Stimulated activated CD4-positive, alpha-beta T cell treated with anti-CD3 and anti-CD28 coated beads, Interleukin-1b, Interleukin-23, amount 100 ng/mL, for 4 hours (primary cell): ENCODE measurements at places on chromosomes 1 and 21.

GRCh38 chr1:231036416-231036815 is 3.6 kb downstream of the FAM89A start:
- no peak for DNase-seq

DNA sequence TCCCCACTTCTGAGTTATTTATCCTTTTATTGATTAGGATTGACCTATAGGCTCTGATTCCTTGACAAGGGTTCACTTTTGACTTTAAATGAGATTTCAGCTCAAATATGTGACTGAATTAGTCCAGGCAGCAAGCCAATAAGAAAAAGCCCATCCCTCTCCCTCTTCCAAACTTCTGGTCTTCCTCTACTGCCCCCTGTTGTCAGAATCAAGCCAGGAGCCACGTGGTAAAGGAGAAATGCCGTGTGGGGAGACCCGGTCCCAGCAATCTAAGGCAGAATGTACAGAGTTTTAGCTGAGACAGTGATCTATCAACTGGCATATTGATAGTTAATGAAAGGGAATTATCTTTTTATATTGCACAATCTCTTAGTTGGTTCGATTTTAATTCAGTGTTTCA is 5.2 kb downstream of the ADAMTS5 start:
- no peak for DNase-seq

- DNase-seq, result no peak
Observed at GRCh38 chr1:110888049-110888448, 15.1 kb downstream of the CD53 start.

DNA sequence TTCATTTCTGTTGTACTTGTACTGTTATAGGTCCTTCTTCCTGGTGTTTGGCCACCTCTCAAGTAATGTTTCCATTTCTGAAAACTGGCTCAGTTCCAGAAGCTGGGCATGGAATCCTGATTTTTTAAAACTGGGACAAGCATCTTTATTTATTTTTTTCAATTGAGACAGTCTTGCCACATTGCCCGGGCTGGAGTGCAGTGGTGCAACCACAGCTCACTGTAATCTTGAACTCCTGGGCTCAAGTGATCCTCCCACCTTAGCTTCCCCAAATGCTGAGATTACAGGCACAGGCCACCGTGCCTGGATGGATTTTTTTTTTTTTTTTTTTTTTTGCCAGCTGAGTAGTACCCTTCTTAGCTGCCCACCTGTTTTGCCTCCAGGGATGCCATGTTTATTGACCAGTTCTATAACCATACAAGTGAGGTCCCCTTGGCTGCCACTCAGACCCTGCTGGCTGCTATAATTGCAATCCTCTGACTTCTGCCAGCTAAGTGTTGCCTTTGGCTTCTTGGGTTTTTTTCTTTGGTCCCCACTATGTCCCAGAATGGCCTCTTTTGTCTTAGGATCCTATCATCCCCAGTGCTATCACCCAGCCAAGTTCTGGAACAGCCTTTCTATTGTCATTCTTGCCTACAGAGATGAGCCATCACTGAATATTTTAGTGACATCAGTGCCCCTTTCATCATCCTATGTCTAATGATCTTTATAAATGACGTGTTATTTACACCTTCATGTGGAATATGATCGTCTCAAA is 3.9 kb upstream of the DIP2A start:
- no peak for DNase-seq

DNA sequence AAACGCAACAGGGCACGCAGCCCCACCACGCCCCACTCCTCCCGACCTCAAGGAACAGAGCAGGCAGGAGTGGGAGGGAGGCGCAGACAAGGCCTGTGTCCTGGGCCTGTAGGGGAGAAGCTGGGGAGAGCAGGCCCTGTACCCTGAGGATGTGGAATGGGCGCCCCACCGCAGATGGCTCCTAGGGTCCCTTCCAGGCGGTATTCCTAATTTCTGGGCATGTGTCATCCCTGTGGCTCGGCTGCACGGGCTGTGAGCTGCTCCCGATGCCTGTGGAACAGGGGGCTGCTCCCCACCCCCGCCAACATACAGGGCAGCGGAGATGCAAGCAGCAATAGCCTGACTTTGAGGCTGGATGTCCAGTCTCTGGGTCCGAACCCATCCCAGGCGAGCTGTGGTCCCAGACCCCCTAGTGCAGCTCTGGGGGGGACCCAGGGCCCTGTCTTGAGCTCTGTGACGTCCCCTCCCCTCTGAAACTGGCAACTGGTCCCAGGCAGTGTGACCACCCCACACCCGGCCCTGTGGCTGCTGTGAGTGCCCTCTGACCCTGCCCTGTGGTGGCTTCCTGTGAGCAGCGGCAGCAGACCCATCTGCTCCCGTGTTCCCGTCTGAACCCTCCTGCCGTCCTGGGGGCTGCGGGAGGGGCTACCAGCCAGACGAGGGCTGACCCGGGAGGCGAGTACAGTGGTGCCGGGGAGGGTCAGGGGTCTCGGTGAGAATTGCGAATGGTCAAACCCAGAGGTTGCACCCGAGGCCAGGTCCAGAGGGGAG is 13.9 kb upstream of the COL6A2 start:
- DNase-seq, result no peak

DNA sequence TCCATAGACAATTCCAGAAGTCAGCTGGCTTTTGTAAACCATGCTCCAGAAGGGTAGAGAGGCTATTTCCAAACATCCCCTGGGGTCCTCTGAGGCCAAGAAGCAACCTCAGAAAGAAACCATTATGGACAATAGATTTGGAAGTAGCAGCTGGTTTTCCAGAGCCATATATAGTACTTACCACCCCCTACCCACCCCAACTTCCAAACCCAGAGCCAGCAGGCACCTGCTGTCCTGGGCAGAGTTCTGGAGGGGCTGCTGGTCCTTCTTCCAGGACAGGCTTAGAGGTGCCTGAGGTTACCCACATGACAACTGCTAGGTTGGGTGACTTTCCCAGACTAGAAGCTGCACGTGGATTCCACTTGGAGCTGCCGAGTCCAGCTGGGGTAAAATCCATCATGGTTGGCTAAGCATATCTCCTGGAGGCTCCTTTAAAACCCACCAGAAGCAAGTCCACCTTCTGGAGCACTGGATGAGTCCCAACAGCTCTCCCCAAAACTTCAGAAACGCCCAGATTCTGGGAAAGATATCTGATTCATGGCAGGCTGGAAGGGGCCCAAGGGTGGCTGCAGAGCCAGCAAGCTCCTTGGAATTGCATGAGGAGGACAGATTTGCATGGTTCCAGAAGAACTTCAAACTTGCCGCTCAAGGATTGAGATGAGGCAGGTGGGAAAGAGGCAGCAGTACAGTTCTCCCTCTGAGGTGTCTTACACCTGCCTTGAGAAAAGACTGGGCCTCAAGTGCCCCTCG is 5.8 kb downstream of the MYCL start:
- no peak for DNase-seq

- no peak for DNase-seq
Observed at GRCh38 chr21:20108976-20109540, 889.2 kb upstream of the NCAM2 start.

DNA sequence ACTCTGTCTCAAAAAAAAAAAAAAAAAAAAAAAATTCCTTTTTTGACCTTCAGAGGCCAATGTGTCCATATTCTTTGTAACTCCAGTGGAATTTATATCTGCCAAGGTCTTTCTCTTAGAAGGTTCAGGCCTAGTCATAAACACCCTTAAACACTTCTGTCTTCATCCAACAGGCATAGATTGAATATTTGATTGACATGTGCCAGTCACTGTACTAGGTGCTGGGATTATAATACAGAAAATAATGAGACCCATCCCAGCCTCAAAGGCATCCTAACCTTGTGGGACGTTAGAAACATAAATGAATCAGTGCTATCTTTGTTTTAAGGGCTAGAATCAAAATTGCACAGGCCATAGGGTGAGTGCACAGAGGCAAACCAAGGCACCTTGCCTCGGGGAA is 62.9 kb upstream of the SERBP1 start:
- DNase-seq, result no peak

- no peak for DNase-seq
Observed at GRCh38 chr1:169107603-169108208, 1.2 kb downstream of the ATP1B1 start.

DNA sequence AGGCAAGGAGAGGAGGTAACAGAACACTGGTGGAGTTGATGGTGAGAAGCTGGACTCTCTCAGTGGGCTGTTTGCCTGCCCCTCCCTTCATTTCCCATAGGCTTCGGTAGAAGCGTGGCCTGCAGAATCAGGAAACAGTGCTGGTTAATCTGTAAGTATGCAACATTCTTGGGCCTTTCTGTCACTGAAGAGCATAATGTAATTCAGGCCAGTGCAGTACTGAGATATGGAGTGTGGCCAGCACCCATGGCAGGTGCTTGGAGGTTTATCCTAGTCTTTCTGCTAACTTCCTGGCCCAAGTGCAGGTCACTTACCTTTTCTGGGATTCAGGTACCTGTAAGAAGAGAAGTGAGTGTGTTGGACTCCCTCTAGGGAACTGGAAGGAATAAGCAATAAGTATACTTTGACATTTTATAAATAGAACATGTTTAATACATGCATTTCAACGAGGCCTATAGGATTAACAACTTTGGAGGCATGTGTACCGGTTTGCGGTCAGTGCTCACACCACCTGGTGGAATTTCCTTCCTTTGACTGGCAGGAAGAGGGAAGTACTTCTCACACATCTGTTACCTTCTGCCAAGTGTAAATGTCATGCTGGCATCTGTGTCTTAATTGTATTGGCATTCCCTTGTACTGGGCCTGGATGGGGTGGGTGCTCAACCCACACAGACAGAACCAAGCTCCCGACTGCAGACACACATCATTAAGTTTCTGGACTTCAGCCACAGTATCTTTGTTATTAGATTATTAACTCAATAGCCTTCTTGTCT is 105.5 kb downstream of the KIF26B start:
- DNase-seq, result no peak

DNA sequence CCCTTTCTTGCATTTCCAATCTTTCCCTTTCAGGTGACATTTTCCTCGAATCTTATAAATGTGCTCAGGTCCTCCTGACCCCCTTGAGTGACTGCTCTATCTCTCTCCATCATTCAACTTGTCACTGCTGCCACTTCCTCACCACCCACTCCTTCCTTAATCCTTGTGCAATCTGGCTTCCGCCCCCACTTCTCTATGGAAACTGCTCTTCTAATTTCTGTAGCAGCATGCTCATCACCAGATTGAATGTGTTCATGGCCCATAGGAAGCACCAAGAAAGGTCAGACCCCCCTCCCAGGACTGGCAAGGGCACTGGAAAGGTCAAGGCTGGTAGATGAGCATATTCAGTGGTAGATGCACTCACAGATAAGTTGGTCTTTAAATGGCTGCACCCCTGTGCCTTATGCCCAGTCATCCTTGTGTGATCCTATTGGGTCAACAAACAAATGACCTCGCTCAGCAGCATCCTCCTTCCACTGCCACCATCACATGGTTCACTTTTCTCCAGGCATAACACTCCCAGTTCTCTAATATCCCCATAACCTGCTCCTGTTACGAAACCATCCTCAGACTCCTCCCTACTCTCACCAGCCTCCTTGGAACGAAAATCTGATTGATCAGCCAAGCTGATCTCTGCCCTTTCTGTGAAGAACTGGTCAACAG is 288.5 kb upstream of the POU3F1 start:
- no peak for DNase-seq

DNA sequence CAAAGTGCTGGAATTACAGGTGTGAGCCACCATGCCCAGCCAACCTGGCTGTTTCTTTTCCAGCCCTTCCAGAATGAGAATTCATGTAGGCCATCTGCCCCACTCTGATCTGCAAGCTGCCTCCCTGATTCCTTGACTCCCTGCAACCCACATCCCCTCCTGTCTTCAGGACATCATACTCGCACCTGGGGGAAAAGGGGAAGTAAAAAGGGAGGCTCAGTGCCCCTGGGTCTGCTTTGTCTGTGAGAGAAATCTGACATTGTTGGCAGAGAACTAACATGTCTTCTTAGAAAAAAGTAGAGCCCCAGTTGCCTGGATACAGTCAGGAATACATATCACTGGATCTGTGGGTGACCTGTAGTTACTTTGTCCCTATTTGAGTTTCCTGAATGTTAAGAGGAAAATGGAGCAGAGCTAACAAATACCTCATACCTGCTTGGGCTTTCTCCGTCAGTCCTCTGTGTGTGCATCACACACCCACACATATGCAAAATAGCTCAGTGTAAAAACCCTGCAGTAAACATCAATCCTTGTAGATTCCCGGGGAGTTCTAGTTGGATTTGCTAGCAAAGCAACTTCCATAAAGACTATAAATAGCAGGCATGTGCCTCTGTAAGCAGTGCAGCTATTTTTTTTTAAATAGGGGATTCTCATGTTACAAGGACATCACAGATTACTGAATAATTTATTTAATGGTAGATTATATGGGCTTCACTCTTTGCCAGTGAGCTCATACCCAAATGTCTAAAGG is 62.9 kb downstream of the TEX35 start:
- DNase-seq, result no peak

DNA sequence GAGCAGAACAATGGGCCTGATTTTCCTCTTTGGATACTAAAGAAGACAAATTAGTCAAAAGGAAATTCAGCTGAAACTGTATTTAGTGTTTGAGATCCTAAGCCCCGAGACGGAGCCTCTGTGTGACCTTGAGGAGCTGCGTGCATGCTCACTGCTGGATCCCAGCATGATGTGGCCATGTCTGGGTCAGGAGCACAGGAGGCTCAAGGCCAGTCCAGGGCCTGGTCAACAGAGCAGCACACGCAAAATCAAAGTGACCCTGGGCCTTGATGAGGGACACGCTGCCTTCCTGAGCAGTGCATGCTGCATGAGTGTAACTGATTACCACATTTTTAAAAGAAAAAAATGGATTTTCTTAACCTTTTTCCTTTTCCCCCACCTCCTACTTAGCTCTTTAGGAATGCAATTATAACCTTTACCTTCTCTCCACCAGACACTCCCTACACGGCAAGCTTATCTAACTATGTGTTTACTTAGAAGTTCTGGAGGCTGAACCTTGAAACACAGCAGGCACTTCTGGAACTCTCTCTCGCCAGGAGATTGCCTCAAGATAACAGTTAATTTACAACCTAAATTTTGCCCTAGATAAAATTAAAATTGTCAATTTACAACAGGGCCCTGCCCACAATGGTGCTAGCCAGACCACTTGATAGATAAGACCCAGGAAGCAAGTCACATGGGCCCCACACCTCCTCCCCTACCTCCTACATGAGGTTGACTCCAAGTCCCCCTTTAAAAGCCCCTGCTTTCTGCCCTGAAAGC is 144.6 kb downstream of the LRIG2 start:
- DNase-seq, result no peak

GRCh38 chr1:156958247-156958714 is 37.8 kb downstream of the LRRC71 start:
- no peak for DNase-seq

DNA sequence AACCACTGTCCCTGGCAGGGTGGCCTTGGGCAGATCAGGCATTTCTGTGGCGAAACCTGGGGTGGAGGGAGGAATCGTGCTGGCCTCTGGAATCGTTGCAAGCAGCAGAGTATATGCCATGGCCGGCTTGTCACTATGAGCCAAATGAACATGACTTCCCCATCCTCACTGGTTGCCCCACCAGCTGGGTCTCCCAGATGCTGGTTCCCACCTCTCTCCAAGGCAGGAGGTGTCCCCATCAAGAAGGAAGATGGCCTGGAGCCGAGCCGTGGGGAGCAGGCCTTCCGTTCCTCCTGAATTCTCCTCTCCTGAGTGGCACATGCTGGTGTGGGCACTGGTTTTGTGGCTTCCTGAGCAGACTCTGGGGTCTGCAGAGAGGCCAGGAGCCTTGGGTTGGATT is 60.2 kb upstream of the ACTRT2 start:
- no peak for DNase-seq

- DNase-seq, result no peak
Observed at GRCh38 chr1:25082216-25082899, 149.9 kb downstream of the SYF2 start.
